Stimulated activated effector memory CD8-positive, alpha-beta T cell treated with anti-CD3 and anti-CD28 coated beads, Interleukin-12 subunit alpha, Interleukin-12 subunit beta, amount 100 ng/mL, for 72 hours (primary cell): ENCODE measurements at places on chromosomes 11 and 22.

- no peak for DNase-seq
Observed at GRCh38 chr11:69449320-69450063, 32.0 kb upstream of the LINC01488 start.

DNA sequence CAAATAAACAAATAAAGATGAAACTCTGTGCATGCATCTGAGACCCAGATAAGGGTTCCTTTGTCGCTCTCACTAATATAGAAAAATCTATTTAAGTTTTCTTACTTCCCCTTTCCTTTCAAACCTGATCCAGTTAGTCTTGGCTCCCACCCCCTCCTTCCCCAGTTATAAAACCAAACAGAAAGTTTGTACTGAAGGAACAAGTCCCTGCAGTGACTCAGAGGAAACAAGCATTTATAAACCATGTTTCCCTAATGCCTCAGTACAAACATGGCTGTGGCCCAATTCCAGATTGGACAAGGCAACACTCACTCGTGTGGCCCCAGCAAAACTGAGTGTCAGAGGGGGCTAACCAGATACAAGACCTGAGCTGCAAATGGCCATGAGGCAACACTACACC is 65.5 kb upstream of the ARHGAP20 start:
- DNase-seq: no peak

DNA sequence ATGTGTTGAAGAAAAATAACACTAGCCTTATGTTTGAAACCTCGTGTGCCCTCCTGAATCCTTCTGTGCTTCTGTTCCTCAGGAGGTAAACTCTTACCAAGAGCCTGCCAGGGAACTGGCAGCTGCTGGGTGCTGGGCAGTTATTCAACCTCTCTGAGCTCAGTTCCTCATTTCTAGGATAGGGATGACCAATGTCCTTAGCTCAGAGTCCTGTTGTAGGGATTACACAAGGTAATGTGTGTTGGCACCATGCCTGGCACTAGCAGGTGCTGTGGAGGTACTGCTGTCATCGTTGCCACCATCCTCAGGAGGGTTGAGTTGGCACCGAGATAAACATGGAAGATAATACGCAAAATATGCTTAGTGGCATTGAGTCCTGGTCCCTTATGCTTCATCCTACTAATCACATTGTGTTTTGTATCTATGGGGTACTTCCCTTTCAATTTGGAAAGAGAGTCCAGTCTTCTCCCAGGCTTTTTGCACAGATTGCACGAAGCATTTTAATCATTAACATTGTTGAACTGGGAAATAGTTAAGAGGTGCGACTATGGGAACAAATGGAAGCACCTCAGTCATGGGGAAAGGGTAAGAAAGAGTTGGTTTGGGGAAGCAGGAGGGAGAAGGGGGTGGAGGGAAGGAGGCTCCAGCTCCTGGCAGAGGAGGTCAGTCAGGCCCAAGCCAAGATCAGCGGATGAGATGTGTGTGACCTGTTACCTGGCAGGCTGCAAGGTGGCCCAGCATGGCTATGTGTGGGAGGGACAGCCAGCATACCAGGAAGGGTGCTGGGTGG is 56.7 kb downstream of the CABIN1 start:
- DNase-seq: no peak

GRCh38 chr22:37403267-37403960 is 23.9 kb downstream of the ELFN2 start:
- no peak for DNase-seq

- DNase-seq: peak; percentile 79
Observed at GRCh38 chr11:61567286-61568061, 13.4 kb downstream of the SYT7 start.

GRCh38 chr22:47484960-47485569 is 722.6 kb downstream of the TBC1D22A start:
- no peak for DNase-seq

DNA sequence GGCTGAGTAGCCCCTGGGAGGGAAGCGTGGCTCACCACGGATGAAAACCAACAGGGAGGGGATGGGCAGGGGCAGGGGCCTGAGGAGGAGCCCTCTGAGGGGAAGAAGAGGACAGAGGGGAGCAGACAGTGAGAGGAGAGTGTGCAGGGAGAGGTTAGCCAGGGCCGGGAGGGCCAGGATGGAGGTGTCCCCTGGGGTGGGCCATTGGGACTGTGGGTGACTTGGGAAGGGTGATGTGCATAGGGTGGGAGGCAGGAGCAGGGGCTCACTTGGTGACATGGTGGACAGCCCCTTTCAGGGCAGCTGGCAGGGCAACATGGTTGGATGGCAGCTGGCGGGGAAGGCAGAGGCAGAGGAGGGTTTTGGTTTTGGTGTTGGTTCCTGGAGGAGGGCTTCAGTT is 5.6 kb upstream of the GDPD5 start:
- DNase-seq: no peak

GRCh38 chr11:67273260-67273990 is 7.2 kb downstream of the GRK2 start:
- DNase-seq: no peak

- DNase-seq: no peak
Observed at GRCh38 chr11:19953909-19954308, 206.4 kb downstream of the DBX1 start.

DNA sequence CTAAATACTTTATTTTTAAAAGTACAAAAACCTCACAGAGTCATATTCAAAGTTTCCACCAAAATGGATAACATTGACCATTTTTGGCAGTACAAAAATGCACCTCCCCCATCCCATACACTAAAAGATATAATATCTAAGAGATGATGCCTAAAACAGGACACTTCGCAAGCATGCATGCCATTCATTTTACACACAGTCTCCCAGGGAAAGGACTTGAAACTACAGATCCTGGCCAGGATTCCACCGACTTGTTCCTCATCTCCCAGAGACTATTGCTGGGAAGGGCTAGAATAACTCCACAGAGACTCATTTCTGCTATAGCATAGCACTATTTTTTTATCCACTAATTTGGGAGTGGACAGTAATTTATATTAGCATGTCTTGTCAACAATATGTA is 81.7 kb downstream of the MTNR1B start:
- no peak for DNase-seq

DNA sequence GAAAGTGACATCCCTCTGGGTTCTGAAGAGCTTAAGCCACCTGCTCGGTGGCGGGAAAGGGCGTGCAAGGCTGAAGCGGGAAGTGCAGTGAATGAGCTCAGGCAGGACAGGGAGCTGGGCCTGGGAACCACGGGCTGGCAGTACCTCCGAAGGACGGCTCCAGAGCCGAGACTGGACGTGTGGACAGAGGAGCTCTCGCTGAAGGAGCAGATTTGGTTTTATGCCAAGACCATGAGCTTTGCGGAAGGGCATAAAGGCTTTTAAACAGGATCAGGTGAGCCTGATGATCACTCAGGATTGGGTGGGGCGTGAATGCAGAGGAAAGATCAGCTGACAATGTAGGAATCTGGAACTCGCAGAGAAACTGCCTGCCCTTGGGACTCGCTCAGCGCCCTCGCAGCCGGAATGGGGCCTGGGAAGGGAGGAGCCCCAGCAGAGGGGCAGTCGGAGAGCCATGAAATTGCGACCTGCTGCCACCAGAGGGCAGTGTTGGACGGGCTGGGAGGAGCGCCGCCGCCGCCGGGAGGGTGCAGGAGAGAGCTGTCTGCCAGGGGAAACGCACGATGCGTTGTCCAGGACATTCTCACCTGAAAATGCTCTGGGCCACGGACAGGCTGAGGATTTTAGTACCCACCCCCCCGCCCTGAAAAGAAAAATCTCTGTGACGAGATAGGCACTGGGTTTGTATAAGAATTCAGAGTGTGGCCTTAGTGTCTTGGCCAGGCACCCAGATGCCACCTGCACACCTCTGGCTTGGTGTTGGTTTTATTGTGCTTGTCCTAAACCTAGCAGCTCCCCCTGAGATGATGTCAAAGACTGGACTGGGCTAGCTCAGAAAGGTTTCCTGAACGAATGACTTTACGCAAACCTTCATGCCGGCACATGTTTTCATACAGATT is 324.4 kb downstream of the NTM start:
- peak; percentile 51 for DNase-seq

DNA sequence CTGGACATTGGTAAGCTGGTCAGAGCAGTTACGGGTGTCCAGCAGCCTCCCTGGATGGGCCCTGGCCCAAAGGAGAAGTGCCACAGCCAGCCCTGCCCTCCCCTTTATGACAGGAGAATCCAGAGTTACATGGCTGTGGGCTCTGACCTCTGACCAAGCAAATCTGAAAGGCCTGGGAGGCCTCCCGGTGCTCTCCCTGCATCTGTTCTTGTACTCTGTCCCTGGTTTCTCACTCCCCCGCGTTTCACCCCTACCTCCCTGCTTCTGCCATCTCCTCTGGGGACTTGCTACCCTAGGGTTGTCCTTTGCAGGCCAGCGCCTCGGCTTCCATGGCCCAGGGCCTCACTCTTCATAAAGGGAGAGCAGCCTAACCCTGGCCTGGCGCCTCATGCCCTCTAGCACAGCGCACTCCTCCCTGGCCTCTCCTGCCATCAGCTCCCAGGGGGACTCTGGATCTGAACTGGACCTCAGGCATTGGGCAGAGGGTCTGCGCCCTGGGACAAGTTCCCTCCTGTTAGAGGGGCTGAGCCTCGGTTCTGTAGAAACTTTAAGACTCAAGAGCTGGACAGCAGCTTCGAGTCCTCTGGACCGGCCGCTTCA is 10.7 kb downstream of the PICK1 start:
- DNase-seq: no peak

GRCh38 chr22:20080776-20081654 is 974 bp downstream of the DGCR8 start:
- peak; percentile 61 for DNase-seq

DNA sequence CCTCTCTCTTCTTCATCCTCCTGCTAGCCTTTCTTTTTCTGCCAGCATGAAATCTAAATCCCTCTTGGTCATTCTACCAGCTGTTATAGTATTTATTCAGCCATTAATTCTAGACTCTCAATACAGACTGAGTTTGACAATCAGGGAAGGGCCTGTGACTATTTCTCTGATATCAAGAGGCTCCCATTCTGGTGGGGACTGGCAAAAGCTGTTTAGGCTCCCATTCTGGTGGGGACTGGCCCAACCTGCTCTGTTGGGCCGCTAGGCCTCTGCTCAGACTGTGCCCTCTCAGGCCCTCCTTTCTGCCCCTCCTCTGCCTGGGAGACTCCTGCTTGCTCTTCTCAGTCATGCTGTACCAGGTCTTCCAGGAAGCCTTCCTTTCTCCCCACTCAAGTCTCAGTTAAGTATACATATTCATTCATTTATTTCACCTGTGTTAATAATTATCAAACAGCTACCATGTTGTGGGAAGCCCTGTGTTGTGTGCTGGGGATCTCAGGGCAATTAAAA is 323.7 kb upstream of the NARS2 start:
- DNase-seq: no peak

GRCh38 chr11:105767931-105768330 is 158.1 kb downstream of the GRIA4 start:
- no peak for DNase-seq

DNA sequence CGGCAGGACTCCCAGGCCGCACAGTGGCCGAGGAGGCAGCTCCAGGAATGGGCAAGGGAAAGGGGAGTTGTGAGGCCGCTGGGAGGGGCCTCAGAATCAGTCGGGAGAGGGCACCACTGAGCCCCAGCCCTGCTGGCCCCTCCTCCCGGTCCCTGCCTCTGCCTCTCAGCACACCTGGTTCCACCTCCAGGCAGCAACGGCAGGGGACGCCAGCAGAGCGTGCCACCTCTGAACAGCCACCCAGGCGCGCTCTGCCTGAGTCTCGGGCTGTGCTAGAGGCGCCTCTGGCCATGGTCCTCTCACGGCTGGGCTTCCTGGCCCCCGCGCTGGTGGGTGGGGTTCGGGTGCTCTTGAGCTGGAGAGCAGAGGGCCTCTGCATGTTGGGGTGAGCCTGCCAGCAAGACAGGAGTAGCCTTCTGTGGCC is 33.0 kb downstream of the MOB2 start:
- DNase-seq: peak; percentile 18

GRCh38 chr11:123478352-123478987 is 48.4 kb downstream of the GRAMD1B start:
- DNase-seq: peak; percentile 12

- DNase-seq: no peak
Observed at GRCh38 chr22:27152033-27152432, 494.6 kb downstream of the MIAT start.
